ENCODE measurements at places on chromosomes 2 and 18.

DNA sequence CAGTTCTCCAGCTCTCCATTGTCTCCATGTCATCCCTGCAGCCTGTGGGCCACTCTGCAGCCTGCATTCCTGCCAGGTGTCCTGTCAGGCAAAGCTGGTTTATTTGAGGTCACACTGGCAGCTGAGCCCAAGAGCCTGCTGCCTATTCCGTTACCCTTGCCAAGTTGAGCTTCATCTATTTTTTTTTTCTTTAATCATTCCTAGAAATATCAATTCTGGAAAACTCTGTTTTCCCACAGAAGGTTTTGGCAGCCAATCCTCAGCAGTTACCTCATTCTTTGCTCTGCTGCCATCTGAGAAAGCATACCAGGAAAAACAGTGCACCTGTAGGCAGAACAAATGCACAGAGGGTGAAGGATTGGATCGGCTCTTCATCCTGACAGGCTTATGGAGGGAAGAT lies 411.0 kb upstream of the ACVR2A start:
- DNase-seq = no peak

- no peak for DNase-seq
Observed at GRCh38 chr2:138827426-138828054, 47.4 kb upstream of the NXPH2 start.

- DNase-seq = peak; percentile 63
Observed at GRCh38 chr2:23617167-23617810, 232.3 kb downstream of the KLHL29 start.

- no peak for DNase-seq
Observed at GRCh38 chr2:219396863-219397457, 9.2 kb upstream of the DNPEP start.

DNA sequence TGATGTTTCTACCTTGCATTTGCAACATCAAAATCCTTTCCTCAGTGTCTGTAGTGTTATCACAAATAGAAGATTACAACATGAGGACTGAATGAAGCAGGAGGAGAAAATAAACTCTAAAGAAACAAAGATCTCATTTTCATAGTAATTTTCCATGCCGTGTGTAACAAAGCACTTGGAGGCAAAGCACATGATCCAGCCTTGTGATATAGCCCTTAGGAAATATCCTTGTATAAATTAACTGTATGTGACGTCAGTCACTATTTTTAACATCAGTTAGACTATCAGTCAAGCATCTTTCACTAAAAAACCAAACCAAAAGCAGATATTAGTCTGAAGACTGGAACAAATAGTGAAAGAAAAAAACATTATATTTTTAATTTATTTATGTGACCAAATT lies 492.1 kb upstream of the CNTNAP5 start:
- no peak for DNase-seq

DNA sequence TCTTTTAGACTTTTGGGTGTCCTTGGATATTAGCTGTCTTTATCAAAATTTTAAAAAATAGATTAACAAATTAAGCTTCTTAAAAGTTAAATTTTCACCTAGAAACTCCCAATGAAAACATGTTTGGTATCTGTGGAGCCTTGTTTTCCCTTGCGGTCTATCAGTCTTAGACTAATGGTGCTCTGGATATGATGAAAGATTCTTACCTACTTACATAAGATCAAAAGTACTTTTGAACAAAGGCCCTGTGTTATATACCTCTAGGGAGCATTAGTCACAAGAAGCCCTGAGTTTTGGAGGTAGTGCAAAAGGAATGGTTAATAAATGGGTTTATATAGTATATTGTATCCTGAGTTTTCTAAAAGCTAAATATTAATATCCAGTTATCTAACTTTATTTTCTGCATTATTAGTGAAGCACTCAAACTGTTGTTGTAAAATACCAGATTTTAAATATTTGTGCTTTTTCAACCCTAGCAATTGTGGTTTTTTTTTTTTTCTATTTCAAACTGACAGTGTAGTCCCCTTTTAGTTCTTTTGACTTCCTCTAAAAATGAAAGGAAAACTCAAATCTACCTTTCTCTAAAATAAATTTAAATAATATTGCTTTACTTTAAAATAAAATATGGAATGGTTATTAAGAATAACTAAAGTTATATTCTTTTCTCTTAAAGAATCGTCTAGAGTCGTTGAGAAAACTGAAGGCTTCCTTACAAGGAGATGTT lies 18.1 kb downstream of the NDC80 start:
- DNase-seq = no peak

DNA sequence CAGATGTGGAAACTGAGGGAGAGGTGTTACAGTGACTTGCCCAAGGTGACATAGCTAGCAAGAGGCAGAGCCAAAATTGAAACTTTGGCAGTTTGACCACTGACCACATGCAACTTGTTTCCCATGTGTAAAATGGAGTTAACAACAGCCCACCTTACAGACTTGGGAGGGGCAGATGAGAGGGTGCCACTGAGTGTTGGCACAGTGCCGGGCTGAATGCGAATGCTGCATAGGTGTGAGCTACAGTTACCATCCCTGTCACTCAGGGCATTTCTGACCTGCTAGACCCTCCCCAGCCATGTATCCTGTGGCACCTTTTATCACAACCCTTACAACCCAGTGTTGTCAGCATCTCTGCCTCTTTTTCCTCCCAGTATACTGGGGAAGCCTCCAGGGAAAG lies 10.8 kb downstream of the SMARCAL1 start:
- no peak for DNase-seq

DNA sequence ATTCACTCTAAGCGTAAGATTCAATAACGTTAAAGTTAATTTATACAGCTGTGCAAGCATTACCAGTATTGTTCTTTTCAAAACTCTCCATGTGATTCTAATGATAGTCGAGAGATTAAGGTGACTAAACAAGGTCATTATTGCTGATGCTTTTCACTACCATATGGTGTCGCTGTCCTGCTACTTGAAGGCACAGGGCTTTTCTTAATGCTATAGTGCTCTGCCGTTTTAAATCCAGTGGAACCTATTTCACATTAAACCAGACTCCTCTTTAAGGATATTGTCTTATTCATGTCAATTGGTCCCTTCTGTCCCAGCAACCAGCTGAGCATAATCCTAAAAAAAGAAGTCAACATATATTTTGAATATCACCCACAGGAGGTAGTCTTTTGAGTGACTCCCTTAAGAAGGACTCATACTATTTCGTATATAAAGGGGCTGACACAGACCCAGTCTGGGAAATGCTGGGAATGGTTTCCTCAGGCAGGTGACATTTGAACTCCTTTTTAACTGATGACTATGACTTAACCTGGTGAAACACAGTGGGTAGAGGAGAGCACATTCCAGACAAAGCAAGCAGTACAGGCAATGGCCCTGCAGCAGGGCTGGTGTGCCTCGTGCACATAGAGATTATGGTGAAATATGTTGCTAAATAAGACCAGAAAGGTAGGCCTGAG lies 53.9 kb upstream of the CYTIP start:
- peak; percentile 41 for DNase-seq

DNA sequence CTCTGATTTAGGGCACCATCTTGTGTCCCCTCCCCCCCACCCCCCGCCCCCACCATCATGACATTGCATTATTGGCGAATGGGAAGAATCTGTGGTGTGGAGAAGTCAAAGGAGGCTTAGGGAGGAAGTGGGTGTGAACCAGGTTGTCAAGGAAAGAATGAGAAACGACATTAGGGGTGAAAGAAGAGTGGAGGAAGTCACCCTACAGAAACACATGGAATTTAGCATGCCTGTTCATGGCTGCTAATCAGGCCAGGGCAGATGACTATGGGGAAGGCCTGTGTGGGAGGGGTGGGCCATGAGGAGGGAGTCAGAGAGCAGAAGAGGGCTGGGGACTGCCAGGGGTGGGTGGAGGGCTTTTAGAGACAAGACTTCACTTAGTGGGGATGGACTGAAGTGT lies 81.6 kb downstream of the AOX1 start:
- no peak for DNase-seq

- no peak for DNase-seq
Observed at GRCh38 chr2:134441153-134441863, 187.4 kb downstream of the MGAT5 start.

- no peak for DNase-seq
Observed at GRCh38 chr18:3486512-3486911, 36.5 kb downstream of the TGIF1 start.

GRCh38 chr2:10523406-10524189 lies 75.5 kb upstream of the ODC1 start:
- DNase-seq = no peak

DNA sequence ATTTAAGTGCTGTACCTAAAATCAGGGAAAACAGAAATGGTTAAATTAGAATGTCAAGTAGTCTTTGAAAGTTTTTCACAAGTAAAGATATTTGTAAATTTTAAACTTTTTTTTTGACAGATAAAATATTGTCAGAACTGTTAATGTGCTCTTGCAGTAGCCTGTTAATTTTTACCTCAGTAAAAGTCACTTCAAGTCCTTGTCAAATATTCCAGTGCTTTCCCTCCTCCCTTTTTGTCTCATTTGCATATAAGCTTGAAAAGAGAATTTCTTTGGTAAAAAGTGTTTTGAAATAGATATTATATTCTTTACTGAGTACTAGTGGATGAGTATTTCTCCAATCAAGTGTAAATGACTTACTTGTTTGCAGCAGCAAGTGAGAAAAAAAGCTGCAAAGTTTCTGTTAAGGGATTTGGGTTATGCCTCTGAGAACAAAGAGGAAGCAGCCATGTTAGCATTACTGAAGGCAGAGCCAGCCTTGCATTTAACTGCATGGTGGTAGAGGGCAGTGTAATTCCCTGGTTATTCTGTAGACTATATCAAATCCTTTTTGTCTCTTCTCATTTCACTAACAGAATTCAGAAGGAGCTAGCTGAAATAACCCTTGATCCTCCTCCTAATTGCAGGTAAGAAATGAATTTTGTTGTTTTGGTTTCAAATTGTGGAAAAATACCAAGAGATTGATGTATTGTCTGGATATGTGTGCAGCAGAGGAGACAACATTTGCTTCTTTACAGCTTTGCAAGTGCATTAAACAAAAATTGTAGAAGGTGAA lies 3.2 kb downstream of the UBE2E3 start:
- DNase-seq = peak; percentile 75

- DNase-seq = no peak
Observed at GRCh38 chr2:46151577-46151976, 145.6 kb upstream of the EPAS1 start.

- DNase-seq = no peak
Observed at GRCh38 chr18:58567453-58568196, 61.3 kb downstream of the ALPK2 start.

DNA sequence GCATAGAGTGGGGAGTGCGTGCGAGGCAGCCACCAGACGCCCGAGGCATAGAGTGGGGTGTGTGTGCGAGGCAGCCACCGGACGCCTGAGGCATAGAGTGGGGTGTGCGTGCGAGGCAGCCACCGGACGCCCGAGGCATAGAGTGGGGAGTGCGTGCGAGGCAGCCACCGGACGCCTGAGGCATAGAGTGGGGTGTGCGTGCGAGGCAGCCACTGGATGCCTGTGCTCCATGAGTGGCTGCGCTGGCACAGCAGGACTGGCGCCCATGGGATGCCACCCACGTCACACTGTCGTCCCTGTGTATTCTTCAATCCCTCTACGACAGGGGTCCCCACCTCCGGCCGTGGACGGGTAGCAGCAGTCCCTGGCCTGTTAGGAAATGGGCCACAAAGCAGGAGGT lies 221.9 kb downstream of the HDAC4 start:
- DNase-seq = no peak

DNA sequence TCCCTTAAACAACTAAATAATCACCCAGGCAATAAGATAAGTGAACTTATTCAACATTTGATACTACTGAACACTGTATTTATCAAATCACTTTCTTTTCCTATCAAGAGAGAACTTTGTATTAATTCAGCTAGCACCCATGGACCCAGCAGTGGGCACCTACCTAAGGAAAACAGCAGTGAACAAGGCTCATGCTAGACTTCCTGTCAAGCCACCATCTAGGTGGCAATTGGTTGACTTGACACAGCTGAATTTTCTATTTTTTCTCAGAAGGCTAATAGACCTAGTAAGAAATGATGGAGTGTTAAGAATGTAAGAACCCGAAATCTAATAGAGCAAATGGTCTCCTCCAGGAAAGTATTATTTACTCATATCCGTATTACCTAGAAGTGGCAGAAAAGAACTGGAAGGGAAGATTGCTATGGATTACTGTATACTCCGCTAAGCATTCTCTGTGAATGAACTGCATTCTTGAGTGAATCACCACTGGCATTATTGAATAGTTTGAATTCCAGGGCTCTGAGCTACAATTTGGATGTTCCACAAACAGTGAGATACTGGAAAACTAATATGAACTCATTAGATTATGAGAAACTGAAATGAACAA lies 988.2 kb upstream of the CDH2 start:
- no peak for DNase-seq

DNA sequence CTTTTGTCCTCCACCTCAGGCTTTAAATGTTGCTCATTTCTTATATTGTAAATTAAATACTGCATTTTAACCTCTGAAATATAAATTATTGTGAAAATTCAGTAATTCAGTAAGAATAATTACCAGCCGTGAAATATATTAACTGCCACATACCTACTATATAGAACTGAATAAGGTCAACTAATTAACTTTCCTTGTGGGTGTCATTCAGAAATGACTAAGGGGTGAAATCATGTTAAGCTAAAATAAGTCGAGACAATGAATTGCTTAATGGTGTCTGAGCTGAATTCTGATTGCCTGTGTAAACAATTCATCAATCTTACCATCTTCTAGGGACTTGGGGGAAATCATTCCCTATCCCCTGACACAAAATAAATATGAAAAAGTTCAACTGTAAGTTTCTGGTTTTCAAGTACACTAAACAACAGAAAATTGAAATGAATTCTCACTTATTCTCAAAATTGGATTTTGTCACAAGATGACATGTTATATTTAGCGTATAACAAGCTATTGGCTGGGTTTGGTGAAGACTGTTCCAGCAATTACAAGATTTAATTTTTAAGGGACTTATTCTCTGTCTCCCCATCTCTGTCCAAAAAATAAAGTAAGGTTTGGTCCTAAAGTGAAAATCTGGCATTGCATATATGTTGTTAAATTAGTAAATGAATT lies 255.1 kb downstream of the METTL4 start:
- no peak for DNase-seq

DNA sequence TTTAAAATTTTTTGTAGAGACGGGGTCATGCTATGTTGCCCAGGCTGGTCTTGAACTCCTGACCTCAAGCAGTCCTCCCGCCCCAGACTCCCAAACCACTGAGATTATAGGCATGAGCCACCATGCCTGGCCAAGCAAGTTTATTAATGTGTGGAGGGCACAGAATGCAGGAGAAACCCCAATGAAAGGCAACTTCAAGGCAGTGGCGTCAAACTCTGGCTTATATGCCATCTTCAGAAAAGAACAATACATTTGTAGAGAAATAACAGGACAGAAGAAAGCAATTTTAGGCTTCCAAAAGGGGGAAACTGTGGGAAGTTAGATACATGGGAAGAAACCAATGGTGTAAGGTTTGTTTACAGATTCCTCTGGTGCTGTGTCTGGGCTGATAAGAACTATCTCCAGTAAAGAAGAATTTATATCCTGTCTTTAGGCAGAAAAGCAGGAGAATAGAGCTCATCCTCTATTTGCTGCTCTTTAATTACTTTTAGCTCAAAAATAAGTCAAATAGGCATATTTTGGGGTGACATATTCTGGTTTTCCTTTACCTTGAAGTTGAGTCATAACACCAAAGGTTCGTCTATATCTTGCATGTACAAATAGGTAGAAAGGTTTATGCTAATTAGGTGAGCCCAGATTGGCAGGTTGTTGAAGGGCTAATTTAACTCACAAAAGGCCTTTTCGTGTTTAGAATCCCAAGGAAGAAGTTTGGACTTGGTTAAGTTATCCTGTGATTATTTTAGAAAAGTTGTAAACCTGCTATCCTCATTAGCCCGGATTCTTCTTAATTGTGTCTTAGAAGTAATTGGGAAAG lies 26.0 kb upstream of the TMEM214 start:
- DNase-seq = no peak
